DMS79 treated with DMSO at 0.1 percent for 48 hours (cell line): ENCODE measurements at places on chromosomes 13 and 19.
A peak's percentile ranks its signal among the peaks of the same experiment; 100 is the strongest.

DNA sequence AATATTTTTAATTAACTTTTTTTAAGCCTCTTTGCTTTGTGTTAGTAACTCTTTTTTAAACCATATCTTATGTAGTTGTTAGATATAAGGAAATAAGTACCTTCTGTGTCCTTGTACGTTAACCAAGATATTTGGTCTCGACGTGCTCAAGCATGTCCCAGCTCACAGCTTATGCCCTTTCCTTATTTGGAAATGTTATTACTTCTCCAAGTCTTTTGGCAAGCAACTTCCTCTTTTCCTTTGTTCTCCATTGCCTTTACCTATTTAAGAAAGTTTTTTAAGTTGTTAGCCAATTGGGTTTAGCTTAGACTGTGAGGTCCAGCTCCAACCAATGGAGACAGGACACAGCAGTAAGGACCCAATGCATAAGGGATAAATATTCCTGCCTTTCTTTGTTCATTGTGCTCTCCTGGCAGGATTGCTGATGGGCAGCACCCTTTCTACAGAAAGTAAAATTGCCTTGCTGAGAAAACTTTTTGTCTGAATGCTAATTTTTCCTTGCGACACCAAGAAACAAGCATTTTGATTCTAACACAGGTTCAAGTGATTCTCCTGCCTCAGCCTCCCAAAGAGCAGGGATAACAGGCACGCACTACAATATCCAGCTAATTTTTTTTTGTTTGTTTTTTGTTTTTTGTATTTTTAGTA is 5.2 kb downstream of the DKKL1 start:
- DNase-seq, result no peak

GRCh38 chr13:34970961-34971360 is 28.9 kb downstream of the NBEA start:
- no peak for DNase-seq

GRCh38 chr19:34853369-34853768 is 73.3 kb upstream of the ZNF30 start:
- DNase-seq, result no peak

- DNase-seq, result no peak
Observed at GRCh38 chr13:93673885-93674284, 447.3 kb downstream of the GPC6 start.

DNA sequence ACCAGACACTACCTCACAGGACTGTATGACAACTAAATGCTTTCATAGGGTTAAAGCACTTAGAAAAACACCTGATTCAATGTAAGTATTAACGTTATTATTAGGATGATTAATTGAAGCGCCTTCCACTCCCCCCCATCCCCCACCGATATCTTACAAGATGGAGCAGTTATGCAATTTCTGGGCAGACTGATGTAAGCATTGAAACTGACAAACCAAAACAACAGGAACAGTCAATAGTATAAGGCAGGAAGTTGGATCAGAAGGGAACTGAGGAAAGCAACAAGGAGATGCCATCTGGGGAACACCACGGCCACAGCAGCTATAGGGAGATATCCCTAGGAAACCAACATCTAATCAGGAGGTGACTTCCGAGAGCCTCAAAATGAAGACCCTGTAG is 3.8 kb downstream of the LCP1 start:
- DNase-seq, result no peak

DNA sequence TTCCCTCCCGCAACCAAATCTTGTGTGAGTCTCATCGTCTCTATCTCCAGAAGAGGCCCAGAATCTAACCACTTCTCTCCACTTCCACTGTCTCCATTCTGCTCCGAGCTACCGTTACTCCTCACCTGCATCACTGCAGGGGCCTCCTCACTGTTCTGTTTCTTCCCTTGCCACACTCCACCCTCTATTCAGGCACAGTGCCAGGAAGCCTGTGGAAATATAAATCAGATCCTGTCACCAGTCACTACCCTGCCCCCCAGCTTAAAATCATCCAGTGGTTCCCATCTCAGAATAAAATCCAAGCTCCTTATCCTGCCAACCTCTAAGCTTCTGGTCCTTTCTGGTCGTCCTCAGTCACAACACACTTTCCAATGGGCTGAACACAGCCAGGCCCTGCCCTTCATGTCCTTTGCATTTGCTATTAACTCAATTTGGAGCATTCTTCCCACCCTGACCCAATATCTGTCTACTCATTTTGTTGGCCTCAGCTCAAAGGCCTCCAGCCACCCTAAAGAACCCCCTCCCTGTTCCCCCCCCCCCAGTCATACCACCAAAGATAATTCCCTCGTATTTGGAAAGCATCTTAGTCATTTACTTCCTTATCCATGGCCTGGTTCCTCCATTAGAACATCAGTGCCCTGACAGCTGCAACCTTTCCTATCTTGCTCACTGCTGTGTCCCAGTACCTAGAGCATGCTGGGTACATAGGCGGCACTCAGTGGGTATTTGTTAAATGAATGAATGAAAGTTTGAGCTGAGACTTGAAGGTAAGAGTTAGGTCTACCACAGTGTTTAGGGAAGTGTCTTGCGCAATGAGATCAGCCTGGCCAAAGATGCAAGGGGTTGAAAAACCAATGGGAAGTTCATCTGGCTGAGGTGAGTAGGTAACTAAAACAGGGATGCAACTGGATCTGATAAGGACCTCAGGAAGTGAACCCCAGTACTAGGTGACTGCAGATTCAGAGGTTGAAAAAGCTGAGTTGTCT is 24.4 kb downstream of the ZNF175 start:
- no peak for DNase-seq

- no peak for DNase-seq
Observed at GRCh38 chr19:6963244-6963852, 57.9 kb downstream of the MBD3L2B start.

DNA sequence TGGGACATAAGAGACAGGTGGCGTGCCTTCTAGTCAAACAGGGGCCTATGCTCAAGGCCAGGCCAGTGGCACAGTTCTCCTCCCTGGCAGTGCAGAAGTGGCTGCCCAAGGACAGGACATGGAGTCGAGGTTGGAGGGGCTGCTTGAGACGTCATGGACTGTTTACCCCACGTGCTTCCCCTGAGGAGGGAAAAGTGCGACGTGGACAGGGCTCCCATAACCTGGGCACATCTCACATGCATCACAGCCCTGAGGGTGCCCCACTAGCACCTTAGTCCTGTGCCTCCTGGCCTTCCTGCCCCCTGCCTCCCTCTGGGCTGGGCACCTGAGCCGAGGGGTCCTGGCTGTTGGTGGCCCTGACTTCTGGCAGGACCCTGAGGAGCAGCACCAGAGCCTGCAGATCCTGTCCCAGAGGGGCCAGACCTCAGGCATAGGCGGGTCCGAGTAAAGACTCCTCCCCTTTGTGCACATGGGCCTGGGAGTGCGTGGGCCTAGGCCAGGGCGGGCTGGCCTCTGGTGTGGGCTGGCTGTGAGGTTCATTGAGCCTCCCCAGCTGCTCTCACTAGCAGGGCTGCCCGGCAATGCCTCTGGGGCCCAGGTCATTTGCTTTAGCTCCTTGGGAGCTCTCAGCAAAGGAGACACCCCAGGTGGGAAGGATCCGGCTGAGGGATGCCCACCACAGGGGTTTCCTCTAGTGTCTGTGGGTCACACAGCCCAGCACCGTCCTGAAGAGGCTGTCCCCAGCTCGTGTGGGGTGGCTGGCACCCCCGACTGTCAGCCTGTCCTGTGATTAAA is 65.7 kb downstream of the CEBPG start:
- no peak for DNase-seq

DNA sequence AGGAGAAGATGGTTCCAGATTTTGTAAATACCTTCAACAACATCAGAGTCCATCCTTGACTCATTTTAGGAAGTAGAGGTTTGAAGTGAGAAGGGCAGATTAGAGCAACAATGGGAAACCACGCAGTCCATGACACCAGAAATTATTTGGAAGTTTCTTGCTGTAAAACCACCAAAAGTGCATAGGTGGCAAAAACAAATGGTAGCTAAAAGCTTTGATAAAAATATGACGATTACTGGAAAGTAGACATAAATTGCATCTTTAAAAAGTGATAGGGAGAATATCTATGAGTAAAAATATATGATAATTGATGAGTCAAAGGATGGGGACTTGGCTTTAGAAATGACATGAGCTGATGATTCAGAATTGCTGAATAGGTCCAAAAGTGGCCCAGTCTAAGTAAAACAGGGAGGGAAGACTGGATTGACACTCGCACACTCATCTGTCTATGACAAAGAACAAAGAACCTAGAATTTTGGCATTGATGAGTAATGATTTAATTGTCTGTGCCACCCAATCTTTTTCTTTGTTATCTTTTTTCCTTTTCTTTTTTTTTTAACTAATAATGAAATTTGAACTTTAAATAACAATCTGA is 472.2 kb downstream of the MYO16 start:
- no peak for DNase-seq

GRCh38 chr13:100657881-100658315 is 16.7 kb downstream of the TMTC4 start:
- DNase-seq, result no peak

GRCh38 chr13:35157143-35157755 is 215.2 kb downstream of the NBEA start:
- DNase-seq, result peak; percentile 22

DNA sequence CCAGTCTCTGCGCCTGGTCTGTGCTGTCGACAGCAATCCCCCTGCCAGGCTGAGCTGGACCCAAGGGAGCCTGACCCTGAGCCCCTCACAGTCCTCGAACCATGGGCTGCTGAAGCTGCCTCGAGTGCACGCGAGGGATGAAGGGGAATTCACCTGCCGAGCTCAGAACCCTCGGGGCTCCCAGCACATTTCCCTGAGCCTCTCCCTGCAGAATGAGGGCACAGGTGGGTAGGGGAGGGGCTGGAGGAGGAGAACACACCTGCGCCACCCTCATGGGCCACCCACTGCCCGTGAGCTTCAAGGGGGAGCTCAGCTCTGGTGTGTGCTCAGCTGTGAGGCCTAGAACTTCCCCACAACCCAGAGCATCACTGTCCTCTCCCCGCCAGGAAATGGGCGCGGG is 38.6 kb upstream of the CD33 start:
- DNase-seq, result no peak

- DNase-seq, result no peak
Observed at GRCh38 chr19:8965887-8966286, 44.3 kb downstream of the MUC16 start.

DNA sequence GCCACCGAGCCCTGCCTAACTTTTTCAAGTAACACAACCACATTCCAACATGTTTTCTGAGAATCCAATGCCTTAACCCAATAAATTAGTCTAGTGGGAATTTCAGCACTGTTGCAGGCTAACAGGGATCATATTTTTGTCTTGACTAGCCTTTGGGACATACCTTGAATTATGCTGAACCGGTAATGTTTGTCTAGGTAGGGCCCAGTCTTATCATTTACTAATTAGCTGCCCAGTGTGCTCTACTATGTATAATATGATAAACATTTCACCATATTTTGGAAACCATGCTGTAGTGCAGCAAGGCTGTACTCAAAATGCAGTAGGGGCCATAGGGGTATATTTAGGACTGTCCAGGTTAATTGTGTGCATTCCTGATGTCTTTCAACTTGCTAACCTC is 3.3 kb upstream of the PDS5B start:
- DNase-seq, result no peak

GRCh38 chr13:95559100-95559499 is 6.6 kb downstream of the CLDN10 start:
- DNase-seq, result no peak

DNA sequence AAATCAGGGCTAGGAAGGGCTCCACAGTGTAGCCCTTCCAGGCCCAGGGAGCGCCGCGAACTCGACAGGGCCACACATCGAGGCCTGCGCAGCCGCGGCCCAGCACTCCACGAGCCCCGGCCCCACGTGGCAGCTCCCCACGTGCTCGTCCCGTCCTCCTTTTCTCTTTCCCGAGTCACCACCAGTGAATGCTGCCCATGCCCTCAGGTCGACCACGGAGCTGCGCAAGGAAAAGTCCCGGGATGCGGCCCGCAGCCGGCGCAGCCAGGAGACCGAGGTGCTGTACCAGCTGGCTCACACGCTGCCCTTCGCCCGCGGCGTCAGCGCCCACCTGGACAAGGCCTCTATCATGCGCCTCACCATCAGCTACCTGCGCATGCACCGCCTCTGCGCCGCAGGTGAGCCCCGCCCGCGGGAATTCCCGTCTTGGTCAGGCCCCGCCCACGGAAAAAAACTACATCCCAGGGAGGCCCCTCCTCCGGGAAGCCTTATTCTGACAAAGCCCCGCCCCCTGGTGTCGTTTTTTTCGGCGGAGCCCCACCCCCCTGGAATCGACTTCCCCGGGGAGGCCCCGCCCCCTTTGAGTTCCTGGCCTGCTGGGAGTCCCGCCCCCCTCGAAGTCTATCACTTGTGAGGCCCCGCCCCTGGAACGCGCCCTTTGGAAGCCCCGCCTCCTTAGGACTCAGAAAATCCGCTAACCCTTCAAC is 7.0 kb downstream of the HIF3A start:
- DNase-seq, result no peak

- no peak for DNase-seq
Observed at GRCh38 chr19:35009424-35010415, 9.6 kb downstream of the GRAMD1A start.

DNA sequence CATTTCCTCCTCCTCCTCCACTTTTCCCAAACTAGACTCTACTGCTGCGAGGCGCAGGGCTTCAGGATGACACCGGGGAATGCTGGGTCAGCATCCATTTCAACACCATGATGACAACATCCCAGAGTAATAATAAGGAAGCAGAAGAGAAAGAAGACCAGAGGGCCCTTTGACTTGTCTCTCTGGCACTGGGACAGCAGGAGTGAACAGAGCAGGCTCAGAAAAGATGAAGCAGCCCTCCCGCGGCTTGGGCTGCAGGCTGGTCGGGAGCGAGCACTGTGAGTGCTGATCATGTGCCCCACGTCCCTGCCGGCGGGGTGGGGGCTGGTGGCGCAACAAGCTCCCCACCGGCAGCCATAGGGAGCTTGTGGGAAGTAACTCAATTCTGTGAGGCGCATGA is 30.5 kb downstream of the RANBP3 start:
- DNase-seq, result no peak

GRCh38 chr19:42363614-42364346 is 26.3 kb downstream of the CNFN start:
- DNase-seq, result no peak

GRCh38 chr13:93227280-93227877 is 772 bp downstream of the GPC6 start:
- DNase-seq, result peak; percentile 92

GRCh38 chr13:81001828-81002385 is 661.0 kb upstream of the SPRY2 start:
- no peak for DNase-seq

GRCh38 chr19:40512473-40513344 is 45.9 kb downstream of the SPTBN4 start:
- peak; percentile 39 for DNase-seq

DNA sequence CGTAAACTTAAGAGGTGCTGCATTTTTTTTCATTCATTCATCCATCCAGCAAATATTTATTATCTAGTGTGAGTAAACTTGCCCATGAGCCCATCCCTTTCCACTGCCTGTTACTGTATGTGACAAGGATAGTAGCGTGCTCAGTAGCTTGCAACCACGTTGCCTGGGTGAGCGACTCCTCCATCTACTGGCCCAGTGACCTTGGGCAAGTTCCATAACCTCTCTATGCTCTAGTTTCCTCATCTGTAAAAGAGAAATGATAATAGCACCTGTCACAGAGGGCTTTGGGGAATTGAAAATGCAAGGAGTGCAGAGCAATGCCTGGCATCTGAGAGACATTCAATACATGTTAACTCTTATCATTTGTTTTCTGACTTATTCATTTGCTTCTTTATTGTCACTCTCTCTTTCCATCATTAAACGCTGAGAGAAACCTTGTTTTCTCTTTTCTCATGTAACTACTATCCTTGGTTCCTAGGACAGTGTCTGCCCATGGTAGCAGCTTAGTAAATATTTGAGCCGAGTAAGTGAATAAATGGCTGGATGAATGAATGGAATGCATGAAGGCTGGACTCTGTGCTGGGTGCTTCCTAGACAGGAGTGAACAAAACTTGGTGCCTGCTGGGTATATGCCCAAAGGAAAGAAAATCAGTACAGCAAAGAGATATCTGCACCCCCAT is 19.9 kb downstream of the LRCH1 start:
- DNase-seq, result no peak
